Globus pallidus (tissue), 1 donor: ENCODE measurements at places on chromosomes 16 and 17.

DNA sequence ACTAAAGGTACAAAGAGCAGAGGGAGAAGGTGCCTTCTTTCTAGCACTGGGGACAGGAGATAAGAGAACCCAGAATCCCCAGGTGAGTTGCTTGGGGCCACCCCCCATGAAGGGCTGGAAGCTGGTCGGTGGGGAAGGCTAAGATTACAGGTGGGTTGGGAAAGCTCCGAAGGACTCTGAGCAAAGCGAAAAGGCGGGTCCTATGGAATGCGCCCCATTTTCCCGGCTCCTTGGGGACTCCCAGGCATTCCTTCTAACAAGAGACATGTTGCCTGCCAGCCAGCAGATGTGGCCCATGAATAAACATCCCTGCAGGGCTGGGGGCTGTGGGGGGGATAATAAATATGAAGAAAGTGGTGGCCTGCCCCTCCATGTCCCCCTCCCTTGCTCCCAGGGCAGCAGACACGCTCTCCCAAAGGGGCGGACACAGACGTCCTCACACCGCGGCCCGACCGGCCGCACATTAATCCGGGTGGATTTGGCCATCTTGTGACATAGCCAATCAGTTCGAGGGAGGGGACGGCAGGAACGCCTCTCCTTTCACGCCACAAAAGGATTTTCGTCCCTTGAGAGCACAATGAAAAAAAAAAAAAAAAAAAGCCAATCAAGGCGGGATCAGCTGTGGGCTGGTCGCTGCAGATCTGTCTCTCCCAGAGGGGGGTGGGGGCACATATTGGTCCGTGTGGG is 98.5 kb downstream of the SOX9 start:
- no peak for DNase-seq

GRCh38 chr16:26220894-26221293 is 529.1 kb downstream of the HS3ST4 start:
- DNase-seq, result no peak

DNA sequence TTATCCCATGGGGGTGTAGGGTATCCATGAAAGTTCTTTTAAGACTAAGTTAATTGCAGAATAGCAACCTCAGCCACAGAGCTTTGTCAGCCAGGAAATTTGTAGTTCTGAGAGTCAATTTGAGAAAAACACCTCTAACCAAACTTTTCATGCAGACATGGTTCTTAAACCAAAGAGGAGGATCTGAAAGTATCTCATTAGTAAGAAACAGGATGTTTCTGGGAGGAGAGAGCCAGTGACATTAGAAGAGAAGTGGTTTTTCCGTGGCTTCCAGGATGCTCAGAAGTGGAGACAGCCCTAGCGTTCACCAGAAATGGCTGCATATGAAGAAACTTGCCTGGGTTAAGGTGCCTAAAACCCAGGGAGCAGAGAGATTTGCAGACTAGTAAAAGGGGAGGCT is 7.9 kb downstream of the GNAO1 start:
- DNase-seq, result no peak

DNA sequence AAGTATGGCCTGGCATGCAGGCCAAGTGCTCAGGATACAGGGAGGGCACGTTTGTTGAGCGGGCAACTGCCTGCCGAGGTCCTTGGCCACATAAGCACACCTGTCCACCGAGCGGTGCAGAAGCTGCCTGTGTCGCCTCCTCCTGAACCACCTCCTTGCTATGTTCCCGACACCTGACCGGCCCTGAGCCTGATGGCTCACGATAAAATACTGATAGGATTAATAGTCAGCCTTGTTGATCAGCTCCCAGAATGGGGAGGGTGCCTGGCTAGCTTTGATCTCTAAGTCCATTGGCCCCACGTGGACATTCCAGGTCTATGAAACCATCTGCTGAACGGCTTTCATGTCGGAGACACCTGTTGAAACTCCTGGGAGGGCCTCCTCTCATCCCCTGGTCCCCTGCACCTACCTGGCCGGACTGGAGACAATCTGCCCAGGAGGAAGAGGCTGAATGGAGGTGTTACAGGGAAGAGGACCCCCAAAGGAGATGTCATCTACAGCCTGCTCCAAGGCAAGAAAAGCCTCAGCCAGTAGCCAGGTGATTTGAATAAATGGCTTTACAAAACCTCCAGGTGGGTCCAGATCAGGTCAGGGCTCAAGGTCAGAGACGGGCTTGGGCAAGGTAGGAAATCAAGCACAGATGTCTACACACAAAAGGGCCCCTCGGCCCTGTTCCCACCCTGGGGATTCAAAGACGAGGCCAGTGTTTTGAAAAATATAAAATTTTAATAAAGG is 33.4 kb downstream of the AXIN2 start:
- no peak for DNase-seq
